ENCODE measurements at places on chromosomes 12 and 14. TPM values are rescaled to one million over a fixed set of nuclear protein-coding genes. Genes with fewer than 3 reads are reported as not detected.
A peak's percentile ranks its signal among the peaks of the same experiment; 100 is the strongest.

DNA sequence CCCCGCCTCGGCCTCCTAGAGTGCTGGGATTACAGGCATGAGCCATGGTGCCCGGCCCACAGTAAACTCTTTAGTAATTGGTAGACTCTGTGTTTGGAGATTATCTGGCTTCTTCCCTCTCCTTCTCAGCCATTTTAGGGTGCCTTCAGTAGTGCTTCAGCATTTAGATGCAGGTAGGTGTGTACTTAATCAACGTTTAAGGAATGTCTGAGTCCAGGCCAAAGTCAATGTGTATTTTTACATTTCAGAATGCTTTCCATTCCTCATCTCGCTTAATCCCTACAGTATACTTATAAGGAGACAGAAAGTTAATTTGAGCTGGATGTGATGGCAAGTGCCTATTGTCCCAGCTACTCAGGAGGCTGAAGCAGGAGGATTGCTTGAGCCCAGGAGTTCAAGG, 20.5 kb upstream of the MGP start:
- DNase-seq = no peak

GRCh38 chr12:24596768-24597388, 352.0 kb downstream of the BCAT1 start:
- DNase-seq = peak; percentile 58

GRCh38 chr14:26694521-26694920, 96.7 kb upstream of the NOVA1 start:
- no peak for DNase-seq

DNA sequence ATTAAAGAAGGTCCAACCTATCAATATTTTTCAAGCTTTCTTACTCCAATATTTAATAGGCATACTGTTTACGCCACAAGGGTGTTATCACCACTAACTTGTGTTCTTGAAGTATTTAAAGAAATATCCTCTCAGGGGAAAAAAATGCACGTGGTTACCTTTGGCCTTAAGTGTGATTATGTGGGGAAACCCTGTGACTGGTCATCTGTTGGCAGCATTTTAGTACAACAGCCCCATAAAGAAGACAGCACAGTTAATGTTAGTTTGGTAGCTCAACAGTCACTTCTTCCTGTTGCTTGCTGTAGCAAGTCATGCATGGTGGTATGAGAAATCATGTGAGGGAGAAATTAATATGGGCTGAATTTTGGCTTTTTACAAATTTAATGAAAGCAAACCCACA, 1021.5 kb upstream of the TMEM132C start:
- peak; percentile 59 for DNase-seq

DNA sequence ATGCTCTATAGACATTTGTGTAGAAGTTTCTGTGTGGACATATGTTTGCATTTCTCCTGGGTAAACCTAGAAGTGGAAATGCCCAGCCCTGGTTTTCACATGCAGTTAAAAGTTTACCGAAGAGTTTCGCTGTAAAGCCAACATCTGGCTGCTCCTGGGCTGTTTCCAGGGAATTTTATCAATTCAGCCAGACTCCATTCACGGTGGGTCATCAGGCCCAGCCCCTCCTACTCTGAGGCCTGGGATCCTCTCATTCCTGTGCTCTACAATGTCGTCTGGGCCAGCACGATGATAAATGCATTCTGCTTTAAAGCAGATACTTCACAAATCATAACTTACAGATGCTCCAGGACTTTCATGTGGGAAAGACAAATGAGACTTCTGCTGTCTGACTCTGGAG, 7.1 kb downstream of the NUAK1 start:
- peak; percentile 71 for DNase-seq

DNA sequence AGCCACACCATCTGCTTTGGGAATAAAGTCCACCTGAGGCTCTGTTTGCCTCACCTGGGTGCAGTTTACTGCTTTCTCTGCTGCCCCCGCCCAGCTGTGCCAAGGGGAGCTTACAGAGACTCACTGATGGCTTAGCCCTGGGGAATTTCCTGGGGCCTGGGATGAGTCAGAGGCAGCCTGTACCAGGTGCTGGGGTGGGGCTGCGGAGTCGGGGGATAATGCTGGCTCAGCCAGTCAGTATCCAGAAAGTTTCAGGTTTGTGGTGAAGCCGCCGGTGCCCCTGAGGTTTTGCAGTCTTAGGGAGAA, 22.3 kb downstream of the PLEKHG3 start:
- DNase-seq = peak; percentile 60

GRCh38 chr14:49954171-49954631, 61.3 kb downstream of the ARF6 start:
- DNase-seq = peak; percentile 71

GRCh38 chr12:62128175-62128975, 131.8 kb upstream of the USP15 start:
- DNase-seq = no peak

- DNase-seq = no peak
Observed at GRCh38 chr12:47223031-47223847, 143.5 kb upstream of the AMIGO2 start.

GRCh38 chr12:76820888-76821482, 57.1 kb downstream of the ZDHHC17 start:
- DNase-seq = peak; percentile 47

DNA sequence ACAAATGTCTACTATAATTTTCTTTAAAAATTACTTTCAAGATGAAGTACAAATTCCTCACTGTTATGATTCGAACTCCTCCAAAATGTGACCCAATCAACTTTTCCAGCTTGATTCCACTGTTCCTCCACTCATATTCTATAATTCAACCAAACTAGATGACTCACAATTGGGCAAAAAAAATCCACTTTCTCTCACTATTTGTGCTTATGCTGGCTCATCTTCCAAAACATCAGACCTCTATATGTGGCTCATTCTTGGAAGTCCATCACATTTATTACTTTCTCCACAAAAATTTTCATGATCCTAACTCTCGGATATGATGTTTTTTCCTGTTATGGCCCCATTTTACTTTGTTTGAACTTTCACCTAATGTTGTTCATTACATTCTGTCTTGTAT, 26.9 kb upstream of the RXYLT1 start:
- DNase-seq = no peak

DNA sequence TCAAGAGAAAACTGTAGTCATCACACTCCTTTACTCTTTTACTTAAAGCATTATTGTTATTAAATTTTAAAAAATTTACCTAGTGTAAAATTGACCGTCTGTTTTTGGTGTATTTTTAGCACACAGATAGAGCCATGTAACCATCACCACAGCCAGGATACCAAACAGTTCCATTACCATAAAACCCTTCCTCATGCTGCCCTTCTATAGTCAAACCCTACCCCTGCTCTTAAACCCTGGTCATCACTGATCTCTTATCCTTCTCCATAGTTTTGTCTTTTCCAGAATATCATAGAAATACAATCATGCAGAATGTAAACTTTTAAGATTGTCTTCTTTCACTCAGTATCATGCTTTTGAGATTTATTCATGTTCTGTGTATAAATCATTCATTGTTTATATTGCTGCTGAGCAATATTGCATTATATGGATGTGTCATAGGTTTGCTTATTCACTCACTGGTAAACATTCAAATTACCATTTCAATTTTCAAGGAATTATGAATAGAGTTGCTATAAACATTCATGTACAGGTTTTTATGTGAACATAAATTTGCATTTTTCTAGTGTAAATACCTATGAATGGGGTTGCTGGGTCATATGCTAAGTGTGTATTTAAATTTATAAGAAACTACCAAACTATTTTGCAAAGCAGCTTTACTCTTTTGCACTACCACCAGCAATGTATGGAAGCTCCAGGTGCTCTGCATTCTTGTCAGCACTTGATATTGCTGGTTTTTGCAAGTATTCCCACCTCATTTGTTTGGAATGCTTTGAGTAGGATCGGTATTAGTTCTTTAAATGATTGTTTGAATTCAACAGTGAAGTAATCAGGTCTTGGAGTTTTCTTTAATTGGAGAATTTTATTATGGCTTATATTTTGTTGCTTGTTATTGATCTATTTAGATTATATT, 125.5 kb downstream of the LMNTD1 start:
- peak; percentile 39 for DNase-seq

- peak; percentile 13 for DNase-seq
Observed at GRCh38 chr14:86055512-86056075, 525.6 kb downstream of the FLRT2 start.

- DNase-seq = peak; percentile 61
Observed at GRCh38 chr14:65164068-65164824, 61.9 kb upstream of the MAX start.

GRCh38 chr14:94584591-94585280, 3.5 kb downstream of the SERPINA5 start:
- DNase-seq = no peak

DNA sequence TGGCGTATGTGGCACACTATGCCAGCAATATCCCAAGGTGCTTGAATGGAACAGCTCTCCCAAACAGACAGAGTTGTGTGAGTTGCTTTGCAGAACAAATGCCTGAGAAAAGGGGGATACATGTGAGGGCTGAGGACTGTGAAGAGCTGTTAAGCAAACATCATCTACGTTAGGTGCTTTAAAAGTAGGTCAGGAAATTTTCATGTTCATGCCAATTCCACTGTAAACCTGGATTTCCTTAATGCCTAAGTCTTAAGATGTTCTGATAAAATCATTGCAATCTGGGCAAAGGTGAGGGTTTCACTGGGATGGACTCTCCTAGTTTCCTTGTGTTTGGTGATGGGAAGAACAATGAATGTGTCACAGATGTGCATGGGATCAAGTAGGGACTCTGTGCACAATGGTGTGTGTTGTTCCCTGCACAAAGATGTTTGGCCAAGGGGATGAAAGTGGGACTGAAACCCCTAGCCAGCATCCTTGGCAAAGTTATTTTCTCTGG, 227.9 kb downstream of the KTN1 start:
- DNase-seq = no peak

DNA sequence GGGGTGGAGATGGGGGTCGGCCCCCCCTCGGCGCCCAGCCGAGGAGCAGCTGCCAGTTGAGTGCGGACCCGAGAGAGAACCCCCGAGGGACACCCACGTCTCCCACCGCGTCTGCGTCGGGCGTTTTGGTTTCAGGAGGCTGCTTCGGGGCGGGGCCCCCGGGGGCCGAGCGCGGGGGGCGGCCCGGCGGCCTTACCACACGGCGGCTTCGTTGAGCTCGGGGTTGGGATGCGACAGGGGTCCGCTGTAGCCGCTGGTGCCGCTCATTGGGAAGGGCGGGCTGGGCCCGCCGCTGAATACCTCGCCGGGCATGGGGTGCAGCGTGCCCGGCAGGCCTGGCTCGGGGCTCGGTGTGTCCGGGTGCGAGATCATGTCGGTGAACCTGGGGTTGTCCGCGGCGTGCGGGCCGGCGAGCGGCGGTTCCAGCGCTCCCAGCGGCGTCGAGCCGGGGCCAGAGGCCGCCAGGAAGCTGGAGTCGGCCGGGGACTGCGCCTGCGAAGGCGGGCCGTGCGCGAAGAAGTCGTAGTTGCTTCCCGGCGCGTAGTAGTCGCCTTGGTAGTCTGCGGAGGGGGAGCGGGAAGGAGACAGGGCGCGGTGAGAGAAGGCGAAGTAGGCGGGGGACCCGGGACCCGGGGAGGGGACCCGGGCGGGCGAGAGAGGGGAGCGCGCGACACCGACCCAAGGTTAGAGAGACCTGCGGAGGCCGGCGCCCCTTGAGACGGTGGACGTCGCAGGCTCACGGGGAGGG, 8.5 kb downstream of the LHX5 start:
- DNase-seq = no peak

- DNase-seq = no peak
Observed at GRCh38 chr14:39673270-39673711, 241.1 kb upstream of the FBXO33 start.

DNA sequence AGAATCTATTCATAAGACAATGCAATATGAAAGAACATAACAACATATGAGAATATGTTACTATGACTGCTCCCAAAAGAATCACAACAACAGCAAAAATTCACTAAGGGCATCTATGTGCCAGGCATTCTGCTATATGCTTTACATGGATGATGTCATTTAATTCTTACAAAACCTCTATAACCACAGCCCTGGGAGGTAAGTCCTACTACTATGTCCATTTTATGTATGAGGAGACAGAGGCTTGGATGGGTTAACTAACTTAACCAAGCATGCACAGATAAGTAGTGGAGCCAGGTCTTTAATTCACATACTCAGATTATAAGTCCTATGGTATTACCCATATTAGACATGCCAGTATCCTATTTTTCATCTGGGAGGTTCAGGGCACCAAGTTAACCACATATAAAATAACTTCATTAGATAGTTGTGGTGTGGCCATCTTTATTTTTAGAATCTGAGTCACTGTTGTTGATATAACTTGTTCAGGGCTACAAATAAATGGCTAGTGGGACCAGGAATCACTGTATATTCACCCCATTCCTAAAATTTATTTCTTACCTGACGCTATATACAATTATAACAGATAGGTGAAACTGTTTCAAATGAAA, 33.2 kb upstream of the RAD51AP1 start:
- peak; percentile 60 for DNase-seq

DNA sequence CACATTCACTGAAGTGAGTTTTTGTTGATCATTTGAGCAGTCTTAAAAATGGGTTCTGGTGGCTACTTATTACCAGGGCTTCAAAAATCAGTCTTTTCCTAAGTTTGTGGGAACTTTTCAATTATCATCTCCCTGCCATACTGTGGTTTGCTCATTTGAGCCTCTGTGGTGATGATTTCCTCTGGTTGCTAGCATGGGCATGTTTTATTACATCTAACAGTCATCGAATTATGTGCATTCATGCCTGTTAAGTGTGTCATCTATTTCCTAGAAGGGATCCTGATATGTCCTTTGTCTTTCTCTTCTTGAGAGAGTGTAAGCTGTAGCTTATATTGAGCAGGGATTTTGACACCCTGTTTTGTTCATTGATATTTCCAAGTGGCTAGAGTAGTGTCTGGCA, 116.8 kb downstream of the WIF1 start:
- DNase-seq = no peak

- DNase-seq = peak; percentile 28
Observed at GRCh38 chr12:6363330-6364043, 11.9 kb downstream of the SCNN1A start.

DNA sequence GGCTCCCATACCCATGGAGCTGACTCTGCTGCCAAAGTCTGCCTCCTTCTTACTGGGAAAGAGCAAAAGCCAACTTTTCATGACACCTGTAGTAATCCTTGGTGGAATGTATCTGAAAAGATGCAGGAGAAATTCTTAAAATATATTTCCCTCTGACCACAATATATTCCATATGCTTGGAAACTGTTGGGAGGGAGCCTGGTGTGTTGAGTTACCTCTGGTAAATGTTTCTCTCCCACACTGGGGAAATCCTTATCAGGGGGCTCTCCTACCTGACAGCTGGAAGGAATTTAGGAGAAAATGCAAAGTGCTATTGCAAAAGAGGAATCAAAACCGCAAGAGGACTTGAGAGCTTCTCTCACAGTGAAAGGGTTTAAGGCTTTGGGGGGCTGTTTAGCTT, 139.4 kb downstream of the TBX5 start:
- no peak for DNase-seq

GRCh38 chr14:55500219-55500701, 59.8 kb upstream of the TBPL2 start:
- no peak for DNase-seq

Gene NRXN3
- 4.8 TPM for total RNA-seq

Gene TOMM20L
- total RNA-seq = not detected

Gene PTPRB
- 6.5 TPM for total RNA-seq

Gene PTGER2
- 24.7 TPM for total RNA-seq

Gene MSI1
- not detected for total RNA-seq

Gene KRT6C
- total RNA-seq = not detected

Gene KLRC1
- not detected for total RNA-seq

All from IMR-90 (cell line).